Suprapubic skin (tissue), 4 donors: ENCODE measurements at places on chromosomes 12 and 14. TPM values are rescaled to one million over a fixed set of nuclear protein-coding genes. Genes with fewer than 3 reads are reported as not detected.
A peak's percentile ranks its signal among the peaks of the same experiment; 100 is the strongest.

Gene DPF3
- total RNA-seq: 3.4 TPM

Gene SLC6A13
- total RNA-seq: not detected

GRCh38 chr12:122411537-122411936, 10.9 kb downstream of the CLIP1 start:
- H3K4me3 ChIP-seq: no peak overlapping the region
- no peaks in the 10 kb centered on the region for H3K27me3 ChIP-seq
- DNase-seq: no peak
- H3K27ac ChIP-seq: no peak overlapping the region
- peaks cover 4% of the 10 kb centered on the region for H3K36me3 ChIP-seq

GRCh38 chr14:102616318-102616717, 23.9 kb downstream of the RCOR1 start:
- no peak overlapping the region for H3K4me3 ChIP-seq
- H3K27ac ChIP-seq: peak overlapping the region; percentile 20
- H3K27me3 ChIP-seq: no peaks in the 10 kb centered on the region

Gene ALDH2
- 111 TPM for total RNA-seq

GRCh38 chr14:88010331-88010730, 5.4 kb downstream of the GPR65 start:
- DNase-seq: no peak
- no peak overlapping the region for H3K27ac ChIP-seq
- H3K27me3 ChIP-seq: no peaks in the 10 kb centered on the region
- no peak overlapping the region for H3K4me3 ChIP-seq
- H3K36me3 ChIP-seq: no peaks in the 10 kb centered on the region

- H3K27me3 ChIP-seq: no peaks in the 10 kb centered on the region
- peaks cover 29% of the 10 kb centered on the region for H3K4me1 ChIP-seq
- H3K4me3 ChIP-seq: no peak overlapping the region
- H3K27ac ChIP-seq: no peak overlapping the region
- DNase-seq: no peak
Measured at GRCh38 chr14:30995689-30996088, 29.8 kb upstream of the AP4S1 start.

Gene GLIPR1L1
- total RNA-seq: not detected

Gene ZFHX2
- 0.87 TPM for total RNA-seq

Gene SLC38A4
- 1.0 TPM for total RNA-seq

DNA sequence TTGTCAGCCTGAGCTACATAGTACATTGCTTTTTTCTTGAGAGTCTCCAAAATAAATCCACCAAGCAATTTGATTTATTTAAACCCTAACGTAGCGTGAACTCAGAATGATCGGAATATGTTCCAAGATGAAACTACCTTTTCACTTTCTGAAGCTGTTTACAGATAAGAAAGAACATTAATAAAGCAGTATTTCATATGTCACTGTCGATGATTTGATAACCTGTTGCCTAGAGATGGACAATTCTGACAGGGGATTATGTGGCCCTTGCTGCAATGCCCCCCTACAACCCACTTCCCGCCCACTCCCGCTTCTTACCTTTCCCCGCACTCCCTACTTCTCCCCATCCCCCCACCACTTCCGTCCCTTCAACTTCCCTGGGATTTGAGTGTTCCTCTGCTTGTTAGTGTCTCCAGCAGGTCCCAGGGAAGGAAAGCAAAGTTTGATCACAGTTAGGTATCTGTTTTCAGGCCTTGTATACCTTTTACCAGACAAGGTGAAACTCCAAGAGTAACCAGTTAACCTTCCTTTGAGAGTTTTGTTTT, 229.2 kb upstream of the HMGA2 start:
- H3K27me3 ChIP-seq: peaks cover 17% of the 10 kb centered on the region
- DNase-seq: no peak
- H3K4me1 ChIP-seq: no peaks in the 10 kb centered on the region
- no peak overlapping the region for H3K4me3 ChIP-seq

DNA sequence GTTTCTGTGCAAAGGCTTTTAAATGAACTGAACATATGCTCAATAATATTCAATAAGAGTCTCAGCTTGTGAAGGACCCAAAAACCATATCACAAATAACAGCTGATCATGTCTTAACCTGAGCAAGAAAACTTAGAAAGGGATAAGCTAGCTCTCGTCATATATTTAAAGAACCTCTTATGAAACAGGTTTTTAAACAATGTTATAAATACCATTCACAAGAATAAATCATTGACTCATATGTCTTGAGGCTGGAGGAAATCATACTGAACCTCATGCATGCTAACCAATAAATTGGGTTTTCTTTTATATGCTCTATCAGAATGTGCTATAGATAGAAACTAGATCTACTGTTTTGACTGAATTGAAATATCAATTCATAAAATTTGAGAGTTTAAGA, 426.9 kb downstream of the NOVA1 start:
- H3K36me3 ChIP-seq: no peaks in the 10 kb centered on the region
- H3K27me3 ChIP-seq: no peaks in the 10 kb centered on the region
- H3K27ac ChIP-seq: no peak overlapping the region
- DNase-seq: no peak

DNA sequence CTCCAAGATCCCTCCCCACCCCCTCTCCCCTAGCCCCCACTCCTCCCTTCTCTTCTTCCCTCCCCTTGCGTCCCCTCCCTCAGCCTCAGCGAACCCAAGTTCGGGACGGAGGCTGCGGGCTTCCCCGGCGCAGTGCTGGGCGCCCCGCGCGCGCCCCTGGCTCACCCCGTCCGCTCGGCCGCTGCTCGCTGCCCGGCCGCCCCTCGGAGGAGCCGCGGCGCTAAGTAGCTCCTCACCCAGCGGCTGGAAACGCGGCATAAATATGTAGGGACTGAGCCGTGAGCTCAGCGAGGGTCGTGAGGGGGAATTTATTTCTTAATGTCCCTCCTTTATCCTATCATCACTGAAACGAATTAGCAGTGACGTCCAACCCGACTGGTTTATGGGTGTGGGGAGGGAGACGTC, at the start of gene NOS1:
Gene NOS1, minus strand, starts transcription at position 280 of the 405 bp plus-strand sequence. CDS start 30,557 bp downstream, outside the sequence.
- peaks cover 86% of the 10 kb centered on the region for H3K27me3 ChIP-seq
- H3K36me3 ChIP-seq: no peaks in the 10 kb centered on the region
- peaks cover 15% of the 10 kb centered on the region for H3K4me1 ChIP-seq
- H3K27ac ChIP-seq: no peak within 1 kb of the TSS
- no peak for DNase-seq
- H3K4me3 ChIP-seq: peak within 1 kb of the TSS; percentile 57

DNA sequence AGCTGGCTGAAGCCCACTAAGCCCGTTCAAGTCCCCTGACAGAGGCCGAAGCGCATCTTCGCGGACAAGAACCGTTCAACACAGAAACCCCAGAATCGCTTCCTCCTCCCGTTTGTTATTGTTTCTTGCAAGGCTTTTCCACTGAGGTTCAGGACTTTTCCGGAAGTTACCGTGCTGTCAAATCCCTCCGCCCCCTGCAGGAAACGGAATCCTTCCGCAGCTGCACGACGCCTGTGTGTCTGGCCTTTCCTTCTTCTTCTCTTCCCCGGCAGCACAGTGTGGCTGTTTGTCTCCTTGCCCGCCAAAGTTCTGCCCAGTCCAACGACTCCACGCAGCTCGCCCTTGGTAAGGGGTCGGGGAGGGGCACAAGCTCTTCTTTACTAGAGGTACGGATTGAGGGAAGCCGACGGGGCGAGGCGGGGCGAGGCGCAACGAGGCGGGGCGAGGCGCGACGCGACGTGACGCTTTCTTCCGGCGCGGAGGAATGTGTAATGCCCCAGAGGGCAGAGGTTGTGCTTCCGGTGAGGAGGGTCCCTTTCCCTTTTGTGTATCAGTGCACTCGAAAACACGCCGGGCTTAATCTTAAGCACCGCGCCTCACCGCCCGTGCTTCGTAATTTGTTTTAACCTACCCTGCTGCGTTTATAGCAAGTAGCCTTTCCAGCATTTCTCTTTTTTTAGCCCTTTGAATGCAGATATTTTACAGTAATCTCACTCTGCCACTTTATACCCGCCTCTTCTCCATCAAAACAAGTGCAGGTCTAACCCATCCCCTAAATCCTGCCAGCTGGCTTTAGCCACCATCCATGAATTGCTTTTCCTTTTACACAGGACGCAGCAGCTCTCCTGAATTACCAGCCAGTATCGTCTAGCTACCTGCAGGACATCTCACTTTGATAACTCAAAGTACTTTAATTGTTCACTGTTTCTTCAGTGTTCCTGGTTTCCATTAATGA, at the start of gene KDM5A:
Gene KDM5A, minus strand, starts transcription at position 179 of the 955 bp plus-strand sequence. CDS start 229 bp downstream, outside the sequence.
- DNase-seq: peak; percentile 93
- H3K36me3 ChIP-seq: peaks cover 6% of the 10 kb centered on the region
- H3K4me1 ChIP-seq: peaks cover 42% of the 10 kb centered on the region
- H3K4me3 ChIP-seq: peak within 1 kb of the TSS; percentile 79
- H3K27me3 ChIP-seq: no peaks in the 10 kb centered on the region

DNA sequence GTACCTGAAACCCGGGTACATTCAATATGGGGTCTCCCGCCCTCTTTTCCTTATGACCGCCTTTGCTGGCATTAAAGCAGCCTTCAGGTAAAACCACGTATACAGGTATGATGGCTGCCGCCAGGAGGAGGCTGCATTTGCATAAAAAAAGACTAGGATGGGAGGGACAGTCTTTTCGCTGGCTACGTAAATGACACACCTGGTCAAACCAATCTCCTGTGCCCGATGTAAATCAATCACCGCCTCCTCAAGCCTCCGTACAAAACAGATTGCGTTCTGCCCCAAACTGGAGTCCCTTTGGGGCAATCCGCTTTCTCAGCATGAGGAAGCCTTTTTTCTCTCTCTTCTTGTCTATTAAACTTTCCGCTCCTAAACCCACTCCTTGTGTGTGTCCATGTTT, 8.1 kb upstream of the ALDH1L2 start:
- peak overlapping the region; percentile 26 for H3K4me3 ChIP-seq
- H3K27me3 ChIP-seq: no peaks in the 10 kb centered on the region
- no peak overlapping the region for H3K27ac ChIP-seq
- H3K4me1 ChIP-seq: no peaks in the 10 kb centered on the region
- DNase-seq: no peak

DNA sequence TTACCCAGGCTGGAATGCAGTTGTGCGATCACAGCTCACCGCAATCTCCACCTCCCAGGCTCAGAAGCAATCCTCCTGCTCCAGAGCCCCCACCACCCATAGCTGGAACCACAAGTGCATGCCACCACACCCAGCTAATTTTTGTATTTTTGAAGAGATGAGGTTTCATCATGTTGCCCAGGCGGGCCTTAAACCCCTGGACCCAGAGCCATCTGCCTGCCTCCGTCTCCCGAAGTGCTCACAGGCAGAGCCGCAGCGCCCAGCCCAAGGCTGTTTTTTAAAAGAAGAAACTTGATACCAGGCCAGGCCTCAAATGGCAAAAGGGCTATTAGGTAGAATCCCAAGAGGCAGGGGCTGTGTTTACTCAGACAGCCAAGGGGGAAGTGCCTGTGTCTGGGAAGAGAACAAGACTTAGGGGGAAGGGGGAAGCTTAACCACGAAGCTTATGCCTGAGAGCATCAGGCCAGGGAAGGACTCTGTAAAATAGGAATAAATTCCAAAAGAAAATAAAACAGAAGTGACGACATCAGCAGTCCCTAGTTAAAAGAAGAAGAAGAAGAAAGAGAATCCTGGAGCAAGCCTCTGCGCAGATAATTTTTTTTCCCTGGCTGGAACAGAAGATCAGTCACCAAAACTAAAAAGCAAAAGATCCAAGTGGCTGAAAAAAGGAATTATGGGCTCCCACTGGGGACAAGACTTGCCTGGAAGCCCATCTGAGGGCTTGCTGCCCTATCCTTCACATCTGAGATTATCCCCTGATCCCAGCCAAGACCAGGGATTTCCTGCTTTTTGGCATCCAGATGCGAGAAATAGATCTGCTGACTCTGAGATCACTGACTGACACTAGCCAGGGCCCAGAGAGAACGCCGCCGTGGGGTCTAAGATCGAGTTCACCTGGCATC, 170.5 kb downstream of the NDUFA12 start:
- peak overlapping the region; percentile 65 for H3K27ac ChIP-seq
- no peak for DNase-seq
- no peaks in the 10 kb centered on the region for H3K27me3 ChIP-seq
- H3K4me1 ChIP-seq: peaks cover 6% of the 10 kb centered on the region
- no peaks in the 10 kb centered on the region for H3K36me3 ChIP-seq

- peaks cover 4% of the 10 kb centered on the region for H3K4me1 ChIP-seq
- H3K4me3 ChIP-seq: no peak overlapping the region
- no peaks in the 10 kb centered on the region for H3K27me3 ChIP-seq
- peak overlapping the region; percentile 64 for H3K27ac ChIP-seq
- no peaks in the 10 kb centered on the region for H3K36me3 ChIP-seq
Measured at GRCh38 chr12:92971859-92972524, 42.9 kb upstream of the EEA1 start.

Gene WSCD2
- 0.24 TPM for total RNA-seq

- no peaks in the 10 kb centered on the region for H3K27me3 ChIP-seq
- no peak overlapping the region for H3K4me3 ChIP-seq
- no peaks in the 10 kb centered on the region for H3K4me1 ChIP-seq
- H3K27ac ChIP-seq: no peak overlapping the region
- no peaks in the 10 kb centered on the region for H3K36me3 ChIP-seq
Measured at GRCh38 chr12:2372735-2373134, 319.9 kb downstream of the CACNA1C start.

GRCh38 chr14:23494223-23494622, 24.7 kb downstream of the NGDN start:
- H3K4me3 ChIP-seq: no peak overlapping the region
- no peak overlapping the region for H3K27ac ChIP-seq
- H3K27me3 ChIP-seq: no peaks in the 10 kb centered on the region
- no peak for DNase-seq

- H3K4me3 ChIP-seq: no peak overlapping the region
- no peaks in the 10 kb centered on the region for H3K4me1 ChIP-seq
Measured at GRCh38 chr12:5343711-5344110, 88.2 kb upstream of the NTF3 start.

DNA sequence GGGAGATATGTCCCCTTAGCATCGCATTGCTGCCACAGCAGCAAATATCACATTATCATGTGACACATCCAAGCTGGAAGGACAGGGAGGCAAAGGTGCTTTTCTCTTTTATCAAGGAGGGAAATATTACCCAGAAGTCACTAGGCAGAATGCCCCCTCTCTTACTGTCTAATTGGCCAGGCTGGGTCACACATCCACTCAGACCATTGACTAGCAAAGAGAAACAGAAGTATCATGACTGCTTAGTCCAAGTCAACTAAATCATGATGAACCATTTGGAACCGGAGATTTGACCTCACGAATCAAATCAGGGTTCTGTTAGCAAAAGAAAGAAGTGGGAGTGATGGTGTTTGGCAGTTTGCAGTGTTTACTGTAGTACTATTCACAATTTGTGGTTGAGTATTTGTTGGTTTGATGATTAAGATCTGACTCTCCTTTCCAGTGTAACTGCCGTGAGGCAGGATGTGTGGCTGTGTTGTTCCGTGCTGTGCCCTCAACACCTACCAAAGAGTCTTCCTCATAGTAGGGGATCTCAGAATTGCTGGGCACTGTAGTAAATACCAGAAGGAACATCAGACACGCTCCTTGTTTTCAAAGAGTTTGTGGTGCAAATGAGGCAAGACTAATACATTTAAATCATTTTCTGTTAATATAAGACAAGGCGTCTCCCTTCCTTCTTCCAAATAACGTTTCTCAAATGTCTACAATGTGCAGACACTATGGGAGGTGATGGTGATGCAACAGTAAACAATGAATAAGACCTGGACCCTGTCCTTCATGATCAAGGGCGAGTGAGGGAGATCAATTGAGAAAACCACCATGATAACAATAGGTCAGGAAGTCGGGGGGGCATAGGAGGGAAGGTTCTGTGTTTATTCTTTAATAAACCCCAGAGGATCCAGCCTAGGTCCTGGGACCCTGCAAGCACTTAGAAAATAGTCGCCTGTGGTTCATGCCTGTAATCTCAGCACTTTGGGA, 194.4 kb upstream of the CRY1 start:
- no peaks in the 10 kb centered on the region for H3K4me1 ChIP-seq
- H3K4me3 ChIP-seq: no peak overlapping the region
- DNase-seq: no peak
- H3K36me3 ChIP-seq: no peaks in the 10 kb centered on the region
- H3K27ac ChIP-seq: no peak overlapping the region

- H3K27ac ChIP-seq: no peak overlapping the region
- peaks cover 12% of the 10 kb centered on the region for H3K4me1 ChIP-seq
- no peak for DNase-seq
- H3K27me3 ChIP-seq: peaks cover 12% of the 10 kb centered on the region
- H3K4me3 ChIP-seq: no peak overlapping the region
- no peaks in the 10 kb centered on the region for H3K36me3 ChIP-seq
Measured at GRCh38 chr12:131854861-131855476, 26.8 kb downstream of the MMP17 start.
